ENCODE measurements at places on chromosomes 11 and 22. TPM values are rescaled to one million over a fixed set of nuclear protein-coding genes. Genes with fewer than 3 reads are reported as not detected.
A peak's percentile ranks its signal among the peaks of the same experiment; 100 is the strongest.

CNIH2 gene
- total RNA-seq, result 0.34 TPM

PATE4 gene
- total RNA-seq, result not detected

BTBD18 gene
- not detected for total RNA-seq

CBLIF gene
- total RNA-seq, result not detected

TRPM5 gene
- not detected for total RNA-seq

SELENOM gene
- total RNA-seq, result 18.5 TPM

- no peak for DNase-seq
Observed at GRCh38 chr11:134531327-134532130, 119.5 kb upstream of the B3GAT1 start.

DNA sequence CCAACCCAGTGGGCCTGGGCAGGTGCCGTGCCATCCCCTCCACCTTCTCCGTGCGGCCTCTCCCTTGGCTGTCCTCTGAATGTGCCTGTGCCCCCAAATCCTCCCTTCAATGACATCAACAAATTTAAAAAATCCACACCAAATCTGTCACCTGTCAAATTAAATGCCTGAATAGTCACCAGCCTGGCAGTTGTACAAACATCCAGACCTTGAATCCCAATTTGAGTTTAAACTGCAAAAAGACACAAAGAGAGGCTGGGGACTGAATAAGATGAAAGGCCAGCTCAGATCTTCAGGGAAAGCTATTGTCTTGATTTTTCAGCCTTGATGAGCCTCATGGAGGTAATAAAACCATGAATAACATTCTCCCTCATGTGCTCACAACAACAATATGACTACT lies 194.7 kb downstream of the KIRREL3 start:
- DNase-seq, result no peak

GRCh38 chr11:82533628-82534327 lies 199.9 kb downstream of the FAM181B start:
- peak; percentile 45 for DNase-seq

GRCh38 chr11:128904656-128905344 lies 13.6 kb downstream of the KCNJ5 start:
- no peak for DNase-seq

GRCh38 chr11:33257897-33258630 lies 883 bp downstream of the HIPK3 start:
- DNase-seq, result peak; percentile 91
